NCI-H2171 (cell line): ENCODE measurements at places on chromosomes 13 and 19.

DNA sequence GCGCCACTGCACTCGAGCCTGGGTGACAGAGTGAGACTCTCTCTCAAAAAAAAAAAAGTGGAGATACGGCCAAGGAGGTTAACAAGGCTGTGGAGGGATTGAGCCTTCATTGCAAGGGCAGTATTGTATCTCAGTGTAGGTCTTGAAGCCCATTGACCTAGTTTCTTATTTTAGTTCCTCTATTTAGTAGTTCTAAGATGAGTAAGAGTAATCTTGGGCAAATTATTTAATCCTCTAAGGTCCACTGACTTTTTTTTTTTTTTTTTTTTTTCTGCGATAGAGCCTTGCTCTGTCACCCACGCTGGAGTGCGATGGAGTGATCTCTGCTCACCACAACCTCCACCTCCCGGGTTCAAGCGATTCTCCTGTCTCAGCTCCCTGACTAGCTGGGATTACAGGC, 14.3 kb upstream of the ILF3 start:
- DNase-seq = no peak

DNA sequence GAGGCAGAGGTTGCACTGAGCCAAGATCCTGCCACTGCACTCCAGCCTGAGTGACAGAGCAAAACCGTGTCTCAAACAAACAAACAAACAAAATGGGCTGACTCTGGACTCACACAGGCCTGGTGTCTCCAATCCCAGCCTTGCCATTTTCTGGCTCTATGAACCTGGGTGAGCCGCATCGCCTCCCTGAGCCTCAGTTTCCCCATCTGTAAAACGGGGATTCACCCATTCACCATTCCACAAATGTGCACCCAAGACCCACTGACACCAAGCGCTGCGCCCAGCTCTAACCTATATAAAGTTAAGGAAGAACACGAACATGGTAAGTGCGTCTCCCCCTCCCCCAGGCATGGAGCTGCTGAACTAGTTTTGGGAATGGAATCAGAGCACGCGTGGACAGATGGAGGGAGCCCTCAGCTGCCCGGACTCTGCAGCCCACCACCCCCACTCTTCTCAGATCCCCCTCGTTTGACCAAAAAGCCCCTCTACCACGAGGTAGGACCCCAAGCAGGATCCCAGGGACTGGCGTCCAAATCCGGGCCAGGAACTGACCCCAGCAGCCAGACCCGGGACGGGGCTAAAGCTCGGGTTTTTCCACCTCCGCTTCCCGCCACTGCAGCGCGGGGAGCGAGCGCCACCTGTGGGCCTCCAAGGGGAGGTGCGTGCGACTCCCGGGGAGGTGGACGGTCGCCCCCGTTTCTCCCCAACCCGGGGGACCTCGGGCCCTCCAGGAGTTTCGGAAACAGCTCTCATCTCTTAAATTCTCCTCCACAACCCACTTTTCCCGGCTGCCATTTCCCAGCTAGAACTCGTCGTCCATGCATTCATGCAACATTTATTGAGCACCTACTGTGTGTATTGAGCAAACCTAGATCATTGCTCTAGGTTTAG, 33.0 kb upstream of the ADGRE5 start:
- DNase-seq = peak; percentile 15

- peak; percentile 2 for DNase-seq
Measured at GRCh38 chr13:62357887-62358645, 942.4 kb upstream of the PCDH20 start.

DNA sequence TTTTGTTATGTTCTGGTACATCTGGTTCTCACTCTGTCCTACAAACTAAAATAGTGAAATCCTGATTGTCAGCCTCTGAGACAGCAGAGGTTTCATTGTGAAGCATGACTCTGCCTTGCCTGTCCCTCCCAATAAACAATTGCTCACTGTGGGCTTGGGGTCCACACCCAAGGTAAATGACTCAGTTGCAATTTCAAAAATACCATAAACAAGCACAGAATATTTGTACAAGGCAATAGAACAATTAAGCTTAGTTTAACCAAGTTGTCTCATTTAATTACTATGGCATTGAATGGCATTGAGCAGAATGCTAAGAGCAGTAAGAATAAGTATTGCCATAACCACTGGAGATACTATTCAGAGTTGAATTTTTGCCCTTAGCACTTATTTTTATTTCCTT, 353.6 kb downstream of the SPRY2 start:
- no peak for DNase-seq

DNA sequence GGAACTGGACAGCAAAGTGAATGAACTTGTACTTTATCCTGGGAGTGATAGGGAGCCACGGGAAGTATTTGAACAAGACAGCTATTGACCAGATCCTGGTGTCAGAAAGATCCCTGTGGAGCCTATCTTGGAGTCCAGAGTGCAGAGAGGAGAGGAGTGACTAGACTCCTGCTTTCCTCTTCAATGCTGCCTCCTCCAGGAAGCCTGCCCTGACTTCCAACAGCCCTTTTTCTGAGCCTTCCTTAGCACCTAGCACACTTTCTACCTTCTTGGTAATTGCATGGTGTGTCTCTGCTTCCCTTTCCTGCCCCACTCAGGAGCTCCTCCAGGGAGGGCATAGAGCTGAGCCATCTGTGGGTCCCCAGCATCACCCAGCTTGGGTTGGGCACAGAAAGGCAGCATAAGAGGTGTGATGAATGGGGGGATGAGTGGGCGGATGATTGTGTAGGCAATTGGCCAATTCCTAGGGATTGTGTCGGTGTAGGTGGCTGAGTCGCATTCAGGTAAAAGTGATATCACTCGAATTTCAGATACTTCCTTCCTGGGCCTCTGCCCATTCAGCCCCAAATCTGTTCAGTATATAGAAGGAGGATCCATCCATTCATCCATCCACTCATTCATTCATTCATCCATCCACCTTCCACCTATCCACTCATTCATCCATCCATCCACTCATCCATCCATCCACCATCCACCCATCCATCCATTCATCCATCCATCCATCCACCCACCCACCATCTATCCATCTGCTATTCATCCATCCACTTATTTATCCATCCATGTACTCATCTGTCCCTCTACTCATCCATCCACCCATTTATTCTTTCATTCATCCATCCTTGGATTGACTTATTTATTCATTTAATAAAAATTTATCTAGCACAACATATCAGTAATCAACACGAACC, 26.9 kb downstream of the CYP4F22 start:
- DNase-seq = no peak

DNA sequence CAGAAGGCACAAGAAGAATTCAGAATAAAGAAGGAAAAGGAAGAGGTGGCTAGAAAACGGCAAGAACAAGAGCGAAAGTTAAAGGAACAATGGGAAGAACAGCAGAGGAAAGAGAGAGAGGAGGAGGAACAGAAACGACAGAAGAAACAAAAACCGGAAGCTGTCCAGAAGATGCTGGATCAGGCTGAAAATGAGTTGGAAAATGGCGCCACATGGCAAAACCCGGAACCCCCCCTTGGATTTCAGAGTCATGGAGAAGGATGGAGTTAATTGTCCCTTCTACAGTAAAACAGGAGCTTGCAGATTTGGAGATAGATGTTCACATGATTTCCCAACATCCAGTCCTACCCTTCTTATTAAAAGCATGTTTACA, 6.7 kb downstream of the CD209 start:
- no peak for DNase-seq

DNA sequence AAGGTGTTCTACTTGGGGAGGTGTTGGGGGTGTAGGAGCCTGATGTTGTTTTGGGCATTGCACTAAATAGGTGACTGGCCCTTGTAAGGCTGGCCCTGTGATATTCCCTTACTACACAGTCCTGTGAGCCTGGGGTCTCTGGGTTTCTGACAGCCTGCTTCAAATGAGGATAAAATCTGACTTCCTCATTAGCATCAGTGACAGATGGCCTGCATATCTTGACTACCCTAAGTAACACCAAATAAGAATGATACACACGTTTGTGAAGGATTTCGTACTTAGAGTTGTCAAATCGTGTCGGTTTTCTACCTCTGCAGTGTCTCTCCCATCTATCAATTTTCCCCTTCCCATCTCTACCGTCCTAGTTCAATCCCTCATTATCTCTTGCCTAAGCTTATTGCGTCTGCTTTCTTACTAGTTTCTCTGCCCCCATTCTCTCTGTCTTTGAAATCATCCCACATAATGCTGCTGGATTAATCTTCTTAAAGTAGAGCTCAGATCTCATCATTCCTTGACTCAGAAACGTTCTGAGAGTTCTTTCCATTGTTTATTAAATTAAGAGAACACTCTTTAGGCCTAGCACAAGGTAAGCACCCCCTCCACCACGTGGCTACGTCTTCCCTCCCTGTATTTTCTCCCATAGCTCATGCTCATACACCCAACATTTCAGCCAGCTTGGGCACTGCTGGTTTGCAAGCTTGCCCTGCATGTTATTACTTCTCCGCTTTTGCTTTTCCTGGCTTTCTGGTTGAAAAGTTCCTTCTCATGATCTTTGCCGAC, 26.2 kb upstream of the CNMD start:
- DNase-seq = no peak

DNA sequence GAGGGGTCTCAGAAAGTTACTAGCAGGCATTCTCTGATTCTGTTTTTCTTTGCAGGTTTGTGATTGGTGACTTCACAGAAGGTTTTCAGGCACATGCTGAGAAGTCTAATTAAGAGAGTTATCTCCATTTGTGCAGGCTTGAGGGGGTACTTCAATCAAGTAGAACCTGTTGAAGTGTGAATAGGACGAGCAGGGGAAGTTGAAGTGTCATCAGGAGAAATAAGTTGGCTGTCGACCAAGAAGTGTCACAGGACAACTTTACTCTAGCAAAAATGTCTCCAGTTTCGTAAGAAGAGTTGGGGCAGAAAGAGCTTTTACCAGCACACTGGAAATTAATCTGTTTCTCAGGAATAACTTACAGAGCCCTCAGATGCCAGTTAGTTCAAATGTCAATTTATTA, 576.5 kb upstream of the SLITRK5 start:
- no peak for DNase-seq
